COLO829 (cell line): ENCODE measurements at places on chromosomes 1 and 21.

DNA sequence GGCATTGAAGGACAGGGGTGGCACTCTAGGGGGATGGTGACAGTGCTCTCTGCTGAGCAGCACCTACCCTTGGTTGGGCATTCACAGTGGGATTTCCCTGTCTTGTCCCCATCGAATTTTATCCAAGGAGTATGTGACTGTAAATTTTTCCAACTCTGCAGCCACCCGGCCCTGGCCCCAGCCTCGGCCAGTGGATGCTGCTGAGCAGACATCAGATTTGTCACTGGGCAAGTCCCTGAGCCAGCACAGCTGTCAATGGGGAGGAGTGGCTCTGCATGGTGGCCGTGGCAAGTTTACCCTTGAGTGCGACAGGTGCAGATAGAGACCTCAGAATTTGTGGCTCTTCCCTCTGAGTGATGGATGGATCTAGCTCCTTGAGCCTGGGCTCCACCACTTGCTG lies 240.2 kb upstream of the CSF3R start:
- DNase-seq, result no peak

DNA sequence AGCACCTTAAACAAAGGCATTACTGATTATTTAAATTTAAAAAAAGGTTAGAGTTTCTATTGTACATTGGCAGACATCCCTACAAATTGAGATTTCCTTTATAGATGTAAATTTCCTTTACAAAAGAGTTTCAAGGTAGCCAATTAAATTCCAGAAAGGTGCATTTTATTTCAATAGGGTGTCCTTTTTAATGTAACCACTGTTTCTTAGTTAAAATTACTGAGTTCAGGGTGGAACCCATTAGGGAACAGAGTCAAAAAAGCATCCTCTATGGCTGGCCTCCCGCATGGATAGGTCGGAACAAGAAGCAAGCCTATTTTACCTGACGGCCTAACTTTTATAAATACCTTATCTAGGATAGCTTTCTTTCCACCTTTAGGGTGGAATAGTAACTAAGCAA lies 24.4 kb downstream of the TCP10L start:
- no peak for DNase-seq

GRCh38 chr1:22710701-22711049 lies at the start of gene EPHB2:
Gene EPHB2 (plus strand): TSS chr1:22710839. CDS start chr1:22710983, 144 bp downstream.
- DNase-seq, result no peak

GRCh38 chr1:245056913-245057312 lies 97.9 kb upstream of the KIF26B start:
- DNase-seq, result no peak

DNA sequence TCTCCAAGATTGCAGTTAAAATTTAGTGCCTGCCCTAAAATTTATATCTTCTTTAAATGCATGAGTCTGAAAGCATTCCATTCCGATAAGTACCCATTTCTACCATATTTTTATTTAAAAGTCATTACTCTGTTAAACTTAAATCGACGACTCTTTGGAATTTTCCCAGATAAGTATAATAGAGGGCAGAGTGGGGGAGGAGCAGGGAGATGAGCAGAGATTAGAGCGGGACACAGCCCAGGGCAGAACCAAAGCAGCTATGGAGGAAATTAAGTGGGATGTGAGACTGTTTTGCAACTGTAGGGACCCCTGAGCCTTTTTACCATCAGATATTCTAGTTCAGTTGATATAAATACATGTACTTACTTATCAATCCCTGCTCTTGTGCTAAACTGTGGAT lies 257.9 kb downstream of the FGGY start:
- DNase-seq, result no peak
